HT-29 (cell line): ENCODE measurements at places on chromosomes 2 and 18.

GRCh38 chr2:39154944-39155343 lies 34.1 kb upstream of the SOS1 start:
- no peak for DNase-seq

DNA sequence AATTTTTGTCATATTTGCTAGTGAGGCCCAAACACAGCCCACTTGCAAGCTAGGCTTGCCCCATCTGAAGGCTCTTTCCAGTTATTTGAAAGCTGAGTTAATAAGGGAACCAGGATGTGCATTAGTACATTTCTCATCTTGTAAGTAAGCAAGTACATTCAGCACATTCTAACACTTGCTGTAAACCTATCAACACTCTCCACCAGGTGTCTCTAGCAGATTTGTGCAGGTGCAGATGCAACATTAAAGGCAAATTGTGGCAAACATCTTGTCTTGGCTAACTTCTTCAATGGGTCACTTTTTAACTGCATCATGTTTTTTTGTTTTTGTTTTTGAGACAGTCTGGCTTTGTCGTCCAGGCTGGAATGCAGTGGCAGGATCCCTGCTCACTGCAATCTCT lies 25.3 kb upstream of the MFSD6 start:
- peak; percentile 74 for DNase-seq

- peak; percentile 36 for DNase-seq
Observed at GRCh38 chr2:26076001-26076587, 42.2 kb downstream of the RAB10 start.

GRCh38 chr2:237182422-237183123 lies 96.9 kb downstream of the COPS8 start:
- DNase-seq: no peak

- DNase-seq: no peak
Observed at GRCh38 chr18:12837747-12838146, 46.3 kb downstream of the PTPN2 start.

DNA sequence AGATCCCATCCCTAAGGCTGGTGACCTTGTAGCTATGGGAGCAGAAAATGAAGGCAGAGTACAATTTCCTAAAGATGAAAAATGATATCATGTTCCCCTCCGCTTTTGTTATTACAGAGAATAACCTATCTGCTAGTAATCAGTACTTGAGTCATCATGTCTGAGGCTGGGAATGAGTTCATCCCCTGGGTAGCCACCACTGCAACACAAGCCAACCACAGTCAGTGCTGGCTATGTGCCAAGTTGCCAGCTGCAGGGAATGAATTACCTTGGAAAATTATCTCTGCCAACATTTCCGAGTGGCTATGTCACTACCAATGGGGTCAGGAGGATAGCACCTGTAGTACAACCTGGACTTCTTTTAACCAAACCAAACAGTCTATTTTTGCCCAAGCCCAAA lies 1094.7 kb upstream of the DDX18 start:
- no peak for DNase-seq

DNA sequence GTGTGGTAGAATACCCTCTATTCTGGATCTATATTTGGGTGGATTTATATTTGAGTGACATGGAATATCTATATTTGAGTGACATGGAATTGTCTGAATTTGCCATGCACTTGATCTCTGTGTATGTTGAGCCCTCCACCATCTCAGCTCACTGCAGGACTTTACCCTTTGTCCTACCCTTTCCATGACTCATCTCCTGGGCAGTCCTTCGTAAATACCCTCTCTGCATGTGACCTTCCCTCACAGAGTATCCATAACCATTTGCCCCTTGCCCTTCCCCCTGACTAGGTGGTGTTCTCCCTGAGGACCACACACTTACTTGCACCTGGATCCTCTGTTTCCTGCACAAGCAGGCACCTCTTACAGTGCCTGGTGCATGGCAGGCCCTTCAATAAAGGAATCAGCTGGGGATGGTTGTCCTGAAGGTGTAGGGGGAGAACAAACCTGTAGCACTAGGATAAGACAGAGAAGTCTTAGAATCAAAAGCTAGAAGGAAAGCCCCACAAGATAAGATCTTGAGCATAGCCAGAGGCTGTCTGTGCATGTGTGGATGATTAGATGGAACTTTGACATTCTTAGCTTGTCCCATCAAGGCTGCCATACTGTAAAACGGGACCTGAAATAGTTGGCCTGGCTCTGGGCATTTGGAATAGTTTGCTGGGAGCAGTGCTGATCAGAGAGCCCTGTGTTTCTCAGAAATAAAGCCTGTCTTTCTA lies 230.4 kb downstream of the FHOD3 start:
- DNase-seq: peak; percentile 5

DNA sequence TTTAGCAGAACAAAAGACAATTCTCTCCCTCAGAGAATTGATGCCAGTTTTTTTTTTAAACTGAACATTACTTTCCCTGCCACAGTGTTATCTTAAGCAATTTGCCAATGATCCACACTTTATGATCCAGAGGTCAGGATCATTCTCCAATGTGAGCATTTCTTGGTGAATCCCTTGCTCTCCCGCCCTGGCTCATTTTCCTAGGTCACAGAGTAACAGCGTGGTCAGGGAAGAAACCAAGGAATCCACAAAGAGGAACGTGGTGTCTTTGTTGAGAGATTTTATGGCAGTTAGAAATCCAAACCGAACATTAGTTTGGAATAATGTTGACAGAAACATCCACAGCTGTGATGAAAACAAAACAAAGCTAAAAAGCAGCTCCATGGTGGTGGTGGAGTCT lies 250.3 kb downstream of the TTC32 start:
- no peak for DNase-seq

DNA sequence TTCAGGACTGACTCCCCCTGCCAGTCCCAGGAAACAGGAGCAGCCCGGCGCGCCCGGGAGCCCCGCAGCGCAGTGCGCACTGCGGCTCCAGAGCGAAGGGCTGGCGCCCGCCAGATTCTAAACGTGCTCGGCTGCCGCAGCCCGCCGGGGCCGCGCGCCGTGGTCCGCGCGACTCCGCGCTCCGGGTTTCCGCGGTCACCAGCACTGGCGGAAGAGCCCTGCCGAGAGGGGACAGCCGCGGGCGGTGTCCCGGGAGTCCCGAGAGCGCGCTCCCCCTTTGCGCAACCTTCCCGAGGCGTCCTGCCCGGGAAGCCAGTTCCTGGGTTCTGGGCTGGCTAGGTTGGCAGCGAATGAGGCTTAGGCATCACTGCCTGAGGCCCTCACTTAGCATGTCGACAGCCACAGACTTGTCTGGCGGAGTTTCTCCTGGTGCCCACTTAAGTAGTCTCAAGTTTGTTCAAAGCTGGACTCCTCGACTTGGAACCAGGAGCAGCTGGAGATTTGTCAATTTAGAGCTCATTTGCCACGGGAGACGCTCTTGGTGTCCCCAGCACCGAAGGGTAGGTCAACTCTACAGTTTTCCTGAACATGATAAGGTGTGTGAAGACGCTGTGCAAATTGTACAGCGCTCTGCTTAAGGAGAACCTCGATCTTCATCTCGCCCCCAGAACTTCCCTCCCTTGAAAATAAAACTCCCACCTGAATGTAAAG lies 1.5 kb upstream of the VSNL1 start:
- DNase-seq: peak; percentile 9

DNA sequence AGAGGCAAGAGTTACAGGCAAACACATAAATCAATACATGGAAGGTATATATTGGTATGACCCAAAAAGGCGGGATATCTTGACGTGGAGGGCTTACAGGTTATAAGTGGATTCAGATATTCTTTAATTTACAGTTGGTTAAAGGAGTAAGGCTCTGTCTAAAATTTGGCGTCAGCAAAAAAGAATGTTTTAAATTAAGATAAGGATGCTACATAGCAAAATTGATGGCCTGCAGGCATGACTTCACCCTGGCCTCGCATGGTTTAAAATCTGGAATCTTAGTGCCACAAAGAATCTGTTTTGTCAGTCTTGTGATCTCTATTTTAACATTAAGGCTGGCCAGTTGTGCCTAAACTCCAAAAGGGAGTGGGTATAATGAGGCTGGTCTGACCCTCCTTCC lies 58.4 kb upstream of the REL start:
- no peak for DNase-seq

- no peak for DNase-seq
Observed at GRCh38 chr2:216960671-216961268, 100.9 kb upstream of the TNP1 start.

DNA sequence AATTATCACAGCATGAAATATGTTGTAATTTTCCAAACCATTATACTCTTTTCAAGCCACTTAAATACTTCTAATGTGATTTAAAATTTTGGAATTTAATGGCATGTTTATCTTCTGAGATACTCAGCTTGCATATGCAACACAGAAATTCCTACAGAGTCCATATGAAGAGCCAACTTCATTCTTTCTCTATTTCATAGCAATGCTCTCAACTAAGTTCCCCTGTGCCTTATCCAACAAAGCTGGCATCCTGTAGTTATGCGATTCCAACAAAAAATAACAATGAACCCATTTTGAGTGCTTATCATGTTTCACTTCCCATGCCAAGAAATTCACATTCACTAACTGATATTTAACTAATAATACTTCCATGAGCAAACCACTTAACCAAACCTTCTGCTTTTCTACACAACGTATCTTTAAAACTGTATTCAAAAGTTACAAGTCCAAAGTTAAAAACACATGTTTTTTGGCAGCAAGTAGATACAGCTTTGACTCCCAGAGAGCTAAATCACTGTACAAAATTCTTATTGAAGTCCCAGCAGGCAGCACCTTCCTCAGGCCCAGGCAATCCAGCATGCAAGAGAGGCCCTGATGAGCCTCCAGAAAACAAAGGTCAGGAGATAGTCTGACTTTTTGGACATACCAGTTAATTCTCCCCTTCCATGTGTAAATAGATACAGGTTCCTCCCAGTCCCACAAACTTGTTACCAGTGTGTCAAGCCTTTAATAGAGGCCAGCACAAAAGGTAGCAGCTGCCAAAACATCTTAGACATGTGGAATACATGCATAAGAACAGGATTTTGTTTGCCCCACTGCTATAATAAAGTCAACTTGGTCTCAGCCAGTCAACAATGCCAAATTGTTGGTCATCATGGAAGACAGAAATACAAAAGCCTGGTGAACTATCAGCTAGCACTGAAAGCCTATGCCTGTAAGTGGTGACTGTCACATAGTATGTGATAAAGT lies 113.1 kb upstream of the WDR75 start:
- DNase-seq: no peak

GRCh38 chr2:195985741-195986140 lies 82.9 kb downstream of the DNAH7 start:
- no peak for DNase-seq

DNA sequence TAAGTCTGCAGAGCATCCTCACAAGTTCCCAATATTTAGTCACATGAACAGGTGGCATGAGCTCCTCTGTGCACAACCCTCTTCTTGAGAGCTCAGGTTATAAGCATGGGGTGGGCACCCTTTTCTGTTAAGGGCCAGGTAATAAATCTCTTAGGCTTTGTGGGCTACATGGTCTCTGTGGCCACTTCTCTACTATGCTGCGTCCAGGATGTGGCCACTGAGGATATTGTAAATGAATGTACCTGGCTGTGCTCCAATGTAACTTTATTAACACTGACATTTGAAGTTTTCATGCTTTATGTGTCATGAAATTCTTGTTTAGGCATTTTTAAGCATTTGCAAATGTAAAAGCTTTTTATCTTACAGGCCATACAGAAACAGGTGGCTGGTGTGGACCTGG lies 116.8 kb upstream of the ST6GAL2 start:
- DNase-seq: no peak

DNA sequence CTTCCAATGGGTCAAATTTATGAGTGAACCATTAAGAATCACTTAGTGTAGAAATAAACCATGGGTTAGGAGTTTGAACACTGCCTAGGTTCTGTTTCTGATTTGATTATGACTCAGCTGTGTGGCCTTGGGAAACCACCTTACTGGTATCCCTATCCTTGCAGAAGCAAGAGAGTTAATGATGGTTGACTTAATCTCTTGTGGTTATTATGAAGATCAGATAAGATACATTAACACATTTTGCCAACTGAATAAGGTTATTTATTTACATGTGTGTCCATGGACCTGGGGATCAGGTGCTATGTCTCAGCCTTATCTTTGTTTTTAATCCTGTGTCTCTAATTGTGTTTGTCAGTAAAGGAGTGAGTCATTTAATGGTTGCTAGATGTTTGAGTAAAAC lies 5.4 kb upstream of the KCNJ13 start:
- DNase-seq: peak; percentile 78

DNA sequence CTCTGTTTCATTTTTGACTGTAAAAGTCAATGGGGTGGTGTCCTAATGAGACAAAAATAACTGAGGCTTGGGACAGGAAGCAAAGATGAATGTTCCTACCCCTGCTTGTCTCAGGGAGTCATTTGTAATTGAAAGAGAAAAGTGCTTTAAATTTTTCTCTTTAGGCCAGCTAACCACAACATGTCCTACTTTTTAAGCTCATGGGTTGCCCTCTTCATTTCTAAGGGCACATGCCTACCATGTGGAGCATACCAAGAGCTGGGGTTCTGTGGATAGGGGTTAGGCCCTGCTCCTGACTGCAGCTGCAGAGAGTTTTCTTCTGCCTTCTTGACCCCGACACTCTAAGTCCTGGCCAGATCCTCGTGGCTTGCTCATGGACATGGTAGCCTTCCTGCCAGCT lies 96.8 kb upstream of the ARL4C start:
- no peak for DNase-seq

DNA sequence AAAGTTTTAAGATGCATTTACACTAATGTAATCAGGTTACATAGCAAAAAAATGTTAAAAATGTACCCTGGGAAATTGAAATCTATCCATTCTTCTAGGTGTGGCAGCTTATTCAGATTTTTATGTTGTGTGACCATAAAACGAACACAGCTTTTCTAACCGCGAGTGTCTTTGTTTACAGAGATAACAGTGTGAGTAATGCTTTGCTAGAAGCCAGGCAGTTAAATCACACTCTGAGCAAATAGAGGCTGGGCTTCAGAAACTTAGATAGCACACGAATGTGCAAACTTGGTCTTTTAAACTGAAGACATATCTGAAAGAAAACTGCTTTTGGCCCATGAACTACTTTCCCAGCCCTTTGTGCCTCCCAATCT lies 116.1 kb downstream of the SPTBN1 start:
- DNase-seq: peak; percentile 83

DNA sequence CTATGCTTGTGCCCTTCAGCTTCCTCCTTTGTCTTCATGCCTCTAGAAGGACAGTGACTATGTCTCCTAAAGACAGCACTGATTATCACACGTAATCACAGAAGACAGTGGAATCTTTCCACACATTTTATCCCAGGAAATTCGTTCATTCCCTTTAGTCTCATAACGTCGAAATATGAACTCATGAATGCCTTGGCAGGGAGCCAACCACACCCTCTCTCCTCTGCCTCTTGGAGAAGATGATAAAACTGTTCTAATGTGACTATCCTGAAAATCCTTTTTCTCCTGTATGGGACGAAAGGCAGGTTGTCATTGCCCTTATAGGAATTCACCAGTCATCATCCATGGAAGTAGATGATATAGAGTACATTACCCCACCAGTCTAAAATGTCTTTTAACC lies 726.6 kb upstream of the FANCL start:
- DNase-seq: peak; percentile 16

- DNase-seq: no peak
Observed at GRCh38 chr18:13258921-13259320, 40.4 kb downstream of the LDLRAD4 start.
